Right hindlimb (tissue), 1 donor: ENCODE measurements at places on chromosomes 16 and 17.

DNA sequence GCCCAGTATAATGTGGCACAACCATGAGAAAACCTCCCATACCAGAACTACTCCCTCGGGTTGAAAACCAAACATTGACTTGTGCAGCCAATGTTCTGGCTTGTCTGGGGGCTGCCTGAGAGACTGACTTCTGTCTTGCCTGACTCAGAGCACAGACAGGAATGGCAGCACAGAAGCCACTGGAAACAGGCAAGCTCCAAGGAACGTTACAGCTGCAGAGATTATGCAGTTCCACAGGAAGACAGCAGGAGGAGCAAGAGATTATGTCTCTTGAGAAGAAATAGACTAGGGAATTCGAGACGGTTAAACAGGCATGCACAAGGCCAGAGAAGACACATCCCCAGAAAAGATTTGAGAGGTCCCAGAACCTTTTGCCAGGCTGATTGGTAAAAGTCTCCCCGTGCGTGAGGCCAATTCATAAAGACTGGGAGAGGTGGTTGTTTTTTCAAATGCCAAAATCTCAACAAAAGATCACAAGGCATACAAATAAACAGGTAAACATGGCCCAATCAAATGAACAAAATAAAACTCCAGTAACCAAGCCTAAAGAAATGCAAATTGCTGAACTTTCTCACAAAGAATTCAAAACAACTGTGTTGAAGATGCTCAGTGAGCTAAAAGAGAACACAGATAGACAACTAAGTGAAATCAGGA is 90.6 kb upstream of the CDH5 start:
- no peak for DNase-seq

GRCh38 chr16:86020971-86021370 is 122.0 kb downstream of the IRF8 start:
- DNase-seq, result no peak

GRCh38 chr17:41625602-41626001 is 1.2 kb upstream of the KRT17 start:
- DNase-seq, result no peak

DNA sequence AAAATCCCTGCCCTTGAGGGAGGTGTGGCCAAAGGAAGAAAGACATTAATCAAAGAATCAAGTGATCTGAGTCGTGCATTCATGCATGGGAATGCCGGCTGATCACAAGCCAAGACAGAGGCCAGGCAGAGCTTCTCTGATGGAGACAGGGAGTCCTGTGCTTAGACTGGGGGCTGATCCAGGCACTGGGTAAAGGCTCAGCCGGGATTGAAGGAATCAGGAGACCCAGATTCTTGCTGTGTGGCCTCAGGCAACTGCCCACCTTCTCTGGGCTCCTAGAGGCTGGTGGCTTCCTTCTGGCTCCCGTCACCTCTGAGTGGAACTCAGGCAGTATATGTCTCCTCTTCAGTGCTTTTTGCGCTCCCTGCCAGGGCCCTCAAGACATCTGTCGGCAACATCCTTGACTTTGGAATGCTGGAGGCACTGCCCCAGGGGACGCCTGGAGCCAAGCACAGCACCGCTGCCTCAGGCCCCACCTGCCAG is 17.7 kb downstream of the RAI1 start:
- DNase-seq, result no peak

GRCh38 chr17:32769846-32770245 is 107.1 kb downstream of the MYO1D start:
- DNase-seq, result no peak

GRCh38 chr17:16491131-16491702 is 776 bp downstream of the LRRC75A start:
- DNase-seq, result no peak

GRCh38 chr17:81984773-81985410 is 7.5 kb downstream of the ASPSCR1 start:
- no peak for DNase-seq

- no peak for DNase-seq
Observed at GRCh38 chr17:61444831-61445230, 7.4 kb upstream of the TBX4 start.

- no peak for DNase-seq
Observed at GRCh38 chr17:4008441-4009185, 44.4 kb upstream of the ATP2A3 start.

DNA sequence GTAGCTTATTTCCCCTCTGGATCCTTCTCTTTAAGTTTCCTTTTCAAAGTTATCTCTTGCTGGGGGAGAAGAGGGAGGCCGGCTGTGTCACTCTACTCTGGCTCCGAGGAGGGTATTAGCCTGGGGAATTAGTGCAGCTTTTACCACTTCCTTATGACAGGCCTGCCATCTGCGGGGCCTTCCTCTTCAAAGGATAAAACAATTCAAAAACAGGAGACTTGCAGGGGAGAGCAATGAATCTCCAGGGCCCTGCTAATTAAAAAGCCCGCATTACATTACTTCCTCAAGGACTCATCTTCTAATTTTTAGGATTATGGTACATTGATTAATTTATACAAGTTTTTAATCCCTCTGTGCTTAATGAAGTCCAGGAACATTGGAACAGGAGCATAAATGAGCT is 190.9 kb upstream of the CDH5 start:
- no peak for DNase-seq

DNA sequence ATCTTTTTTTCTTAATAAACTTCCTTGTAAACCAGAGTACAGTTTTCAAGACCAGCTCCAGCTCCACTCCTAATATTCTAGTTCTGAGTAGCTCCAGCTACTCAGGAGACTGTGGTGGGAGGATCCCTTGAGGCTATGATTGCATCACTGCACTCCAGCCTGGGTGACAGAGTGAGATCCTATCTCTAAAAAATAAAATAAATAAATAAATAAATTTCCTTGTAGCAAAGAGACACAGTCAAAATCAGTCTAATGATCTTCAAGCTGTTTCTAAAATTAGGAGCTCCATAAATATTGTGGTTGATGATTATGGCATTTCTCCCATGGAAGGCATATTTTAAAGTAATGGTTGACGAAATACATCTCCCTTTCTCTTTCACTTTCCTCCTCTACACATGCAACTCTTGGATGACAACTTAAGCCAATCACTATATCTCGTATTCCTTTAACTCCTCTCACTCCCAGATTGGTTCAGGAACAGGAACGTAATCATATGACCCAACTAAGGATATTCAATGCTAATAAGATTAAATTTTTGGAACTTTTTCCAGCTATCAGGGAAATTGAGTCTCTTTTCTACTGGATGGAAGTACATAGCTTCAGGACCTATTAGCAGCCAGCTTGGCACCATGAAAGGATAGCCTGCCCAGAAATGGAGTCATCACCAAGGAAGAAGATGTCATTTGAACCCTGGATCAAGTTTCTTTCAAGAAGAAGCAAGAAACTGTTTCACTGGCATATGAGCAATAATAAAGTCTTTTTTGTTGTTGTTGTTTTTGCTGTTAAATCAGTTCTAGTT is 42.1 kb upstream of the TAOK1 start:
- no peak for DNase-seq

GRCh38 chr16:2456551-2457153 is 3.3 kb upstream of the TEDC2 start:
- DNase-seq, result no peak

GRCh38 chr17:64506576-64507412 is at the start of gene CEP95:
TSS of gene CEP95 (plus strand) at chr17:64506977. CDS start at chr17:64507098, 121 bp downstream.
- DNase-seq, result peak; percentile 98

- no peak for DNase-seq
Observed at GRCh38 chr16:62596584-62596983, 560.3 kb upstream of the CDH8 start.

GRCh38 chr17:50487213-50488096 is 8.8 kb downstream of the RSAD1 start:
- DNase-seq, result no peak

DNA sequence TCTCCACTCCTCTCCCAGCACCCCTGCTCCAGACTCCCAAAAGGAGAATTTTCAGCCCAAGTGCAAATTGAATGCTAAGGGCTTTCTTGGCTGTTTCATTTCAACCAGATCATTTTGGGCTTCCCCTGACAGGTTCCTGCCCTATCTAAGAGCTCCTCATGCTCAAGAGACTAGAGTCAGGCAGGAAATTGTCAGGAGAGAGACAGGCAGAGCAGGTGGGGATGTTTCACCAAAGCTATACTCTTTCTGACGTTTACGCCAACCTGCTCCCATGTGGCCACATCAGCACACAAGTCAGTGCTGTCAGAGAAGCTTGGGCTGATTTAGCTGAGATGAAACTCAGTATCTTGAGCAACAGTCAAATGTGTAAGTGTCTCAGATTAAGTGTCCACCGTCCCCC is 31.4 kb downstream of the HIC1 start:
- no peak for DNase-seq

DNA sequence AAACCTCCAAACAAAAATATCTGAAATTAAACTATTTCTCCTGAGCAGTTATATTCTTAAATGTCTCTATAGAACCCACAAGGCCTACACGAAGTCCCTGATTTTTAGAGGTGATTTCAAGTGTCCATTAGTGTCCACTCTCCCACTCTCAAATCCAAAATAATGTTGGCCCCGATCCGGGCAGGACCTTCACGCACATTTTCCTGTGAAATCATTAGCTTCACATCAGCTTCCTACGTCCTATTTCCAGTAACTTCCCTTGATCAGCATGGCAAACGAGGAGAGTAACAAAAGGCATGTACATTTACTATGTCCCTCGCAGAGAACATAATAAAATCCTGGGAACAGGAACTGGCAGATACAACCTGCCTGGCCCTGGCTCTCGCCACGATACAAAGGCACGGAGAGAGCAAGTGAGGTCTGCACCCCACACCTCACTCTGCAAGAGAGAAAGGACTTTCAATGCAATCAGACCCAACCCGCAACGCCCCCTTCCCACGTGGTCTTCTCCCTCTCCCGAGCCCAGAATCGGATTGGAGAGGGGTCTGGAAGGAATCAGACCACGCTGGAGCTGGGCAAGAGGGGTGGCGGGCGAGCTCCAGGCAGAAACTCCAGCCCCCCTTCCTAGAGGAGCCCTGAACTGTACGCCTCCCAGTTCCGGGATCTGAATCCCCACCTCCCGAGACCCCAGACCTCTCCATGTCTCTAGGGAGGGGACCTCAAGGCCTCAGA is 17.5 kb upstream of the C17orf78 start:
- peak; percentile 78 for DNase-seq

- no peak for DNase-seq
Observed at GRCh38 chr17:39962642-39963220, at the start of gene GSDMA. TSS of gene GSDMA (plus strand) at chr17:39963004. CDS start at chr17:39965688, 2,684 bp downstream.

DNA sequence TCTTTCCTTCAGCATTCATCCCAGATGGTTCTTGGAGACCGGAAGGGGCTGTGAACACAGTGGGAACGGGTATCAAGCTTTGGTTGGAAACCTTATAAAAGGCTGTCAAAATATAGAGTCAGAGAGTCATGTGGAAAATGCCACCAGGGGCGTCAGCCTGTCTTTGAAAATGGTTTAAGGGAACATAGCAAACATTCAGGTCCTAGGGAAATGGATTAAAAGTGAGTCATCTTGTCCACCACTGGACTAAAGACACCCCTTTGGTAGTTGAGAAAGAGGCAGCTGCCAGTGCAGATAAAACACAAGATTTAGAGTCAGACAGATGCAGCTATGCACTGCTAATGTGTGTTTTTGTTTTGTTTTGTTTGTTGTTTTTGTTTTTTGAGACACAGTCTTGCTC is 47.8 kb upstream of the BCO1 start:
- no peak for DNase-seq
